ENCODE measurements at places on chromosomes 2 and 18.

DNA sequence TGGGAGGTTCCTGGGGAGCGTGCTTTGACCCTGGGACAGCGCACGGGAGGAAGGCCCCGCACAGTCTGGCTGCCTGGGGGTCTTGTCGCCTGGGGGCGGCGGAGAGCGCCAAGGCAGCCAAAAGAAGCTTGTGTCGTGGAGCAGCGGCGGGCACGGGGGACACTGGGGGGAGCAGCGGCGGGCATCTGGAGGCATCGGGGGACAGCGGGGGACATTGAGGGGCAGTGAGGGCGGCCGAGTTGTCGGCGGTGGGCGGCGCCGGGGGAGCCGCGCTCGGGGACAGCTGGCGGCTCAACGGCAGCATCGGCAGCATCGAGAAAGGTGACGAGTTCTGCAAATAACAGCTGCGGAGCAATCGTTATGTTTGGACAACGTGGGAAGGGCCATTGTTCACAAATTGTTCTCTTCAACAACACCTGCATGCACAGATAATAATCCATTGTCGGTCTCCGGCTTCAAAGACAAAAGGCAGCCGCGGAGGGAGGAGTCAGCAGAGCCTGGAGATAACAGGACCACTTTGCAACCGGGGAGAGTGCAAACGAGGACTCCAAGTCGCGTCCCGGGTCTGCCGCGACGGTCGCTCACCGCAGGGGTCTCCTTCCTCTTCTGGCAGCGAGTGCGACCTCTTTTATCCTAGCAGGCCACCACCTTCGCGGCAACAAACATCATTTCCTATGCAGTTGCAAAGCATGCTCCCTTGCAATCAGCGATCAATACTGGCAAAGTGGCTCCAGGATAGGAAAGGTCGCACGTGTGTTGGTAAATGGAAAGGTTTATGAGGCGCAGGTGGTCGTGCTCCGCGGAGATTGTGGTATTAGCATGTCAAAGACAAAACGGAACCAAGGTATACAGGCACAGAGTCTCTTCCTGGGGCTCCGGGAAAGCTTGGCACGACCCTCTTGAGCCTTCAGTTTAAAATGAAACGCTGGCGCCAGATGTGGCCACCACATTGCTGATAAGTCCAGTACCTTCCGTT, 132.3 kb upstream of the DLX2 start:
- DNase-seq = peak; percentile 13

GRCh38 chr18:72378016-72378415, 166.1 kb downstream of the CBLN2 start:
- no peak for DNase-seq

- DNase-seq = peak; percentile 67
These were observed 1.1 kb upstream of the TACR1 start for GRCh38 chr2:75200140-75201096.

GRCh38 chr18:32549248-32550110, 78.8 kb upstream of the GAREM1 start:
- DNase-seq = peak; percentile 48

DNA sequence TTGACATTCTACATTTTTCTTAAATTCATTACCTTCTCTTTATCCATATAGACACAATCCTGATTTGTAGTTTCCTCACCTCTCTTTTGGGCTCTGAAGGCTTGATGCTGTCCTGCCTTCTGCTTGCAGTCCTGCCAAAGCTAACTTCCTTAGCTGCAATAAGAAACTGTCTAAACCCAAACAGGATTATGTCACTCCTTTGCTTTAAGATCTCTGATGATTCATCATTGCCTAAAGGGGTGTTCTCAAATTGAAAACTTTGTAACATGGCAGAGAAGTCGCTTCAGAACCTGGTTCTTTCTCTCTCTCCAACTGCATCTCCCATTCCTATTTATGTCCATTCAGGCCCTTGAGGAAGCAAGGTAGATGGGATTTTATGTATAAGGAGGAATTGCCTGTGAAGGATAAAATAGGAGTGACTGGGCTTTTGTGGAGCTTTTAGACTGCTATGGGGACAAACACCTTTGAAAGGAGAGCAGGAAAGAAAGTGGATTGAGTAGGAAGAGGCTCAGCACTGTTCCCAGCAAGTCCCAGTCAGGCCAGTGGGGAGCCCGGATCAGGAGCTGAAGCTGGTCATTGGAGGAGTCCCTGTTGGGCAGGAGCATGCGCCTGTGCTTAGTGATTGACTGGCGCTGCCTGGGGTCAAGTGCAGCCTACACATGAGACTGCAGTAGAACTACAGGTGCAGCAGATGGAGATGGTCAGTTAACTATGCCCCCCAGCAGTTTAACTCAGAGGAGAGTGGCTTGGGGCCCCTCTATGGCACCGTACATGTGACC, 390.6 kb downstream of the CTNNA2 start:
- no peak for DNase-seq

GRCh38 chr2:220847589-220847988, 724.5 kb downstream of the EPHA4 start:
- DNase-seq = no peak

GRCh38 chr2:207813221-207813916, 43.7 kb upstream of the FZD5 start:
- no peak for DNase-seq

Measured in NCI-H1694 treated with DMSO at 0.1 percent for 48 hours (cell line).